ENCODE measurements at places on chromosomes 6 and 20.

DNA sequence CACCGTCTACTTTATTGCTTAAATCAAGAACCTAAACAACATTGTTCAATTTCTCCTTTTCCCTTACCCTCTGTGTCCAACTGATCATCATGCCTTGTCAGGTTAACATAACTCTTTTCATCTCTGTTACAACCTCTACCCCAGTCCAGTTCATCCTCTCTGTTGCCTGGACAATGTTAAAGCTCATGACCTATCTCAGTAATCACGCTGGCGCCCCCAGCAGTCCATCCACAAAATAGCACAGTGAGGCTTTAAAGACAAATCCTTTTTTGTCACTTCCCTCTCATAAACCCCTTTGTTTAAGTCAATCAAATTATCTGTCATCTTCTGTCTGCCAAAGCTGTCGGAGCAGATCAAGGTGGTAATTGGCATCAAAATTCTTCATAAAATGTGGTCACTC, 140.1 kb downstream of the QKI start:
- DNase-seq, result no peak

DNA sequence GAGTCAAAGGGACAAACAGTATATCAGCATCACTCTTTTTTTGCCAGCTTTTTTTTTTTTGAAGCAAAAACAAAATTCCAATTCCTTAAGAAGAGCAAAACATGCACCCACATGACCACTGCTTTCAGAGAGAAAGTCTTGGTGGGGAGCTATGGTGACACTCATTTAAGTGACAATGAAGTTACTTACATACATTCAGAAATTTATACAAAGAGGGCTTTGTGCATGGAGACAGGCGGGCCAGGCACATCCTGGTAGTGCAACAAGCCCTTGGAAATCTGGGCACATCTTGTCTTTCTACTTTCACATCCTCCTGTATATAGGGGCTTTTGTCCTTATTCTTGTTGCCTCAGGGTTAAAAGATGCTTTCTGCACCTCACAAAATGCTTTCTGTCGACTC, 55.9 kb downstream of the IL22RA2 start:
- DNase-seq, result no peak

DNA sequence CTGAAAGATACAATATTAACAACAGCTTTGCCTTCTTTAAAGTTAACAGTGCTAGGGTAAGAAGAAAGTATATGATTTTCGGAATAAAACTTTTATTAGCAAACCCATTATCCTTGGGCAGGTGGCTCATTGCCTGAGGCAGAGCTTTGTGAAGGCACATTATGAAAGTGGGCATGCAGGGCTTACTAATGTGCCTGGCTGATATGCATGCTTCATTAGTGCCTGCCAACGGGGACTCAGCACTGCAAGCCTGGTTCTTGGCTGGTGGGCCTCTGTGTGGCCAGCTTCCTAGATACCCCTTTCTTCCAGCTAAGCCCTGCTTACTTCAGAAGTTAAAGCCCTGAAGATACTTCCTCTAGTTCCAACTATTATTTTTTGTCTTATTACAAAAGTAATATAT, 481.6 kb downstream of the ADGRB3 start:
- DNase-seq, result no peak

- DNase-seq, result no peak
These were observed 367 bp downstream of the C6orf62 start for GRCh38 chr6:24718449-24719124.

- no peak for DNase-seq
These were observed 11.5 kb downstream of the SPAG4 start for GRCh38 chr20:35627121-35627520.

GRCh38 chr6:81897793-81898192, 145.3 kb upstream of the TENT5A start:
- DNase-seq, result no peak

DNA sequence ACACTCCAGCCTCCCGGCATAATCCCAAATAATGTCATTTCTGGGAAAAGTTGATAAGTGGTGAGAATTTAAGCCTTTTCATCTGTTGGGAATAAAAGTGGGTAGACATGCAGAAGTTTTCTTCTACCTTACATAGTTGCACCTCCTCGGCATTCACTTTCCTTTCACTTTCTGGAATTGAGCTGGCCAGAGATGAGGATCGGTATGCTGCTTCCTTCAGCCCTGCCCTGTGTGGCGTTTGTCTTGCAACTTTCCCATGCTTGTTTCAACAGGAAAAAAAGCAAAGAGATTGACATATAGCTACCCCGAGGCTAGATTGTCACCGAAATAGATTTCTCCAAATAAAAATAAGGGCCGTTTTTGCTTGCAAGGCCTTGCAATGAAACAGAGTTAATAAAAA, 65.8 kb upstream of the JAG1 start:
- DNase-seq, result no peak

- no peak for DNase-seq
These were observed 160.7 kb downstream of the DLL1 start for GRCh38 chr6:170130201-170130621.

DNA sequence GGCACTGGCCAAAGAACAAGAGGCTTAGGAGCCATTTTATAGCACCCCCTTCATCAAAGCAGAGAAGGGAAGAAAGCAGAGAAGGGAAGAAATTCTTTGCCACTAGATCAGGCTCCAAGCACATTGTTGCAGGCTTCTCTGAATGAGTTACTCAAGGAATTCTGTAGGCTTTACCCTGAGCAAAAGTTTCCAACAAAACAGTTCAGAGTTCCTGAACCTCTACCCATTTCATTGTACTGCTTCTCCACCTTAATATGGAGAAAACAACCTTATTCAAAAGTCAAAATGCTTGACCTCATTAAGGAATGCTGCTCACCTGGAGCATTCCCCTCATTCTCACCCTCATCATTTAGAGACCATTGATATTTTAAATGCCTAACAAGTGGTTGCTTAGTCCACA, 115.5 kb upstream of the LOC128125822 start:
- no peak for DNase-seq

GRCh38 chr6:108142240-108142639, 23.6 kb upstream of the NR2E1 start:
- DNase-seq, result no peak
